ENCODE measurements at places on chromosomes 12 and 14.

GRCh38 chr12:5478081-5478706, 46.3 kb downstream of the NTF3 start:
- no peak for DNase-seq

DNA sequence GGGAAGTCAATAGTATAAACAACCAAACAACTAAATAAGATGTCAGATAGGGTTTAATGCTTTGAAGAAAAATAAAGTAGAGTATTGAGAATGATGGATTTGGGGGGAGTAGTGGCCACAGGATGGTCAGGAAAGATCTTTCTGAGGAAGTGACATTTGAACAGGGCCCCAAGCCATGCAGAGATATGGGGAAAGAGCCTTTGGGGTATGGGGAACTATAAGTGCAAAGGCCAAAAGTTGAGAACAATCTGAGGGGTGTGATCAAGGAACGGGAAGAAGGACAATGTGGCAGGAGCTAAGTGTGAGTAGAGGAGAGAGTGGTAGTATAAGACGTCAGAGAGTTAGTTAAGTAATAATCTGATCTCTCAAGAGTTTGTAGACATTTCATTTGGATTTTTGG, 1.3 kb downstream of the MRPS35 start:
- DNase-seq, result no peak

- no peak for DNase-seq
These were observed 21.3 kb upstream of the FAM234B start for GRCh38 chr12:13022851-13023271.

DNA sequence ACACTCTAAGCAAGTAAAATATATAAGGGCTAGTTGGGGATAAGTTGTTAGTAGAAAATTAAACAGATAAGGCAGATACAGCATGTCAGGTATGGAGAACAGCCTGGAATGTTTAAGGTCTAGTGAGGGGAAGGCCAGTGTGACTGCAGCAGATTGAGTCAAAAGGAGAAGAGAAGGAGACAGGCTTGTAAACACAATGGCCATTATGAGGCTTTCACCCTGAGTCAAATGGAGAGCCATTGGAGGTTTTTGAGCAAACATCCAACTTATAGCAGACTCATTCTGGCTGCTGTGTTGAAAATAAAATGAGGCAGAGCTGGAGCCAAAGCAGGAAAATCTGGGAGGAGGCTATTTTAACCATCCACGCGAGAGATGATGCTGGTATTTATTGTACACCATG, 142.0 kb downstream of the DUSP6 start:
- no peak for DNase-seq

DNA sequence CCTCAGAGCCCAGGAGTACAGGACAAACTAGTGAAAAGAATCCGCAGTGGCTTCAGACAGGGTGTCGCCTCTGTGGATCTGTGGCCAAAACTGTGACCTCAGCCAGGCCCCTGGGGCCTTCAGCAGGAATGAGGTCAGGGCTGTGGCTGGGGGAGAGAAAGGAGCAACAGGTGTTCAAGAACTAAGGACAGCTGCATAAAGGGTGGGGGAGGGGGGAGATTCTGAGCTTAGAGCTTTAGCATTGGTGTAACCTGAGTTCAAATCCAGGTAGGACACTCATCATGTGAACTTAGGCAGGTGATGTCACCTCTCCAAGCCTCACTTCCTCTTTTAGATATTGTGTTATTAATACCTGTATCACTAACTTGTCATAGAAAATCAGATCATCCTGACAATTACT, 40.9 kb upstream of the CORO1C start:
- no peak for DNase-seq

- peak; percentile 32 for DNase-seq
These were observed 78.2 kb upstream of the GTF2A1 start for GRCh38 chr14:81298911-81299310.

- DNase-seq, result no peak
These were observed 1.3 kb downstream of the STRAP start for GRCh38 chr12:15883536-15883935.

DNA sequence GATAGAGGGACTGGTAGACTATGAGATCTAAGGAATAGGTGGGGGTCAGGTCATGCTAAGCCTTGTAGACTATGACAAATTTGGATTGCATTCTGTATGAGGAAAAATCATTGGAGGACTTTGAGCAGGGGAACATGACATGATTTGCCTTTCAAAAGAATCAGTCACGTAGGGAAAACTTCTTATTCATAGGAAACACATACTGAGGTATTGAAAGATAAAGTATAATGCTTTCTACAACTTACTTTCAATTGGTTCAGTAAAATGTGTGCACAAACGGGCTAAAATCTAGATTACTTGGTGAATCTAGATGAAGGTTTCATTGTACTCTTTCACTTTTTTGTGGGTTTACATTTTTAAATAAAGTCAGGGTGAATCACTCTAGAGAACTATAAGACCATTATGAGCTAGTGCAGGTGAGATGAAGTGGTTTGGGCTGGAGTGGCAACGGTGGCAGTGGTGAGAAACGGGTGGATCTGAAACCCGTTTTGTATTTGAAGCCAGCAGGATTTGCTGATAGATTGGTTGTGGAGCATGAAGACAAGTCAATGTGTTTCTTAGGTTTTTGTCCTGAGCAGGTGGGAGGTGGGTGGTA, 6.7 kb downstream of the BBS10 start:
- no peak for DNase-seq

GRCh38 chr12:121089813-121090430, 42.8 kb upstream of the P2RX7 start:
- DNase-seq, result no peak

DNA sequence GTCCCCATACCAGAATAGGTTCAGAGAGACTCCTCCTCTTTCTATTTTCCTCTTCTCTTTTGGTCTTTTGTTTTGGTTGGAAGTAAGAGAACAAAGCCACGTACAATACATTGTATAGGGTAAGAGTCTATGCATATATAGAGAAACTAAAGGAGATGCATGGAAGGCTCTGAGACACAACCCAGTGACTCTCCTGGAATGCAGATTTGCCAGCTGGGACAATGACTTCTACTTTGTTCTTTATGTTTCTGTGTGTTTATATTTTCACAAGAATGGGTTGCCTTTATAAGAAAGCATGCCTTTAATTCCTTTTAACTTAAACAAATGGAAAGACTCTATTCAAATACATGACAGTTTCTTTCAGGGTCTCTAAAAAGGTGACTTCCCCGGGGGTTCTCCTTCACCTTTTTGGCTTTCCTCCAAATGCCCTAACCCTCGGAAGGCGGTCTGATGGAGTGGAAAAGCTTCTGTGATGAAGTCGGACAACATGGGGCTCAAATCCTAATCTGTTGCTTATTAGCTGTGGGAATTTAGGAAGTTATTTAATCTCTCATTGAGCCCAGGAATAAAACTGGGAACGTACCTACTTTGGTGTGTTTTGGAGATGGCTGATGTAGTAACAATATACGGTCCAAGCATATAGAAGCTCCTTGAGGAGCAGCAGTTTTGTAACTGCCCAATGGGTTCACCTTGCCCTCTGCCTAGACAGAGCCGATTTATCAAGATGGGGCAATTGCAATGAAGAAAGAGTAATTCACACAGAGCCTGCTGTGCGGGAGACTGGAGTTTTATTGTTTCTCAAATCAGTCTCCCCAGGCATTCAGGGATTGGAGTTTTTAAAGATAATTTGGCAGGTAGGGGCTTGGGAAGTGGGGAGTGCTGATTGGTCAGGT, 9.1 kb upstream of the SERPINA1 start:
- no peak for DNase-seq

- peak; percentile 73 for DNase-seq
These were observed 15.0 kb downstream of the GXYLT1 start for GRCh38 chr12:42129595-42130204.

GRCh38 chr12:116807546-116807945, 69.4 kb downstream of the RNFT2 start:
- DNase-seq, result no peak

GRCh38 chr12:40015345-40015744, 90.5 kb downstream of the SLC2A13 start:
- no peak for DNase-seq

DNA sequence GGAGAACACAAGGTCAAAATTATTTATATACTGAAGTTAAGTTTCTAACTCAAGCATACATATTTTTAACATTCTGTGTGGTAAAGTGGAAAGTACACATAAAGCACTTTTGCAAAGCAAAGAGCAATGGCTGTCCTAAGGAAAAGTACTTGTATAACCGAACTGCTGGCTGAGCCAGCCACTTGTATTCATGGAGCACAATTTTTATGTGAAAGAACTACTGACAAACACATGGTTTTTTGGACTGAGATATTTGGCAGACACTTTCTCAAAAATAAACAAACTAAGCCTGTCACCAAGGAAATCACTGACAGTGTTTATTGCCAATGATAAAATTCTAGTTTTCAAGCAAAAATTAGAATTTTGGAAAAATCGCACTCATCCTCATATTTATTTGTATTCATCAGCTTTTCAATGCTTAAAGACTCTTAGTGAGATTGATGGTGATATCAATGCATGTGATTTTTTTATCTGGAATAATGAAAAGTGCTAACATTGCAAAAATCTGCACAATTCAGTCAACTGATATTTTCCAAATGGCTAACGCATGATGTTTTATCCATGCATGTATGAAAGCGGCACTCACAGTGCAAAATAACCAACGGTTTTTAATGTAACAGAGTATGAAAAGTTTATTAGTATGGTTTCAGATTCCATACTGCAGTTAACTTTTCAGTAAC, 125.3 kb downstream of the IPO8 start:
- DNase-seq, result no peak

- no peak for DNase-seq
These were observed 23.6 kb downstream of the PYGL start for GRCh38 chr14:50920482-50921230.

- no peak for DNase-seq
These were observed 116.5 kb downstream of the DYRK2 start for GRCh38 chr12:67764946-67765619.

- DNase-seq, result no peak
These were observed 399.4 kb downstream of the C12orf75 start for GRCh38 chr12:105729926-105730325.

GRCh38 chr12:102753802-102754201, 163.2 kb downstream of the PAH start:
- no peak for DNase-seq

GRCh38 chr12:116619246-116619645, 60.1 kb downstream of the MAP1LC3B2 start:
- DNase-seq, result no peak

DNA sequence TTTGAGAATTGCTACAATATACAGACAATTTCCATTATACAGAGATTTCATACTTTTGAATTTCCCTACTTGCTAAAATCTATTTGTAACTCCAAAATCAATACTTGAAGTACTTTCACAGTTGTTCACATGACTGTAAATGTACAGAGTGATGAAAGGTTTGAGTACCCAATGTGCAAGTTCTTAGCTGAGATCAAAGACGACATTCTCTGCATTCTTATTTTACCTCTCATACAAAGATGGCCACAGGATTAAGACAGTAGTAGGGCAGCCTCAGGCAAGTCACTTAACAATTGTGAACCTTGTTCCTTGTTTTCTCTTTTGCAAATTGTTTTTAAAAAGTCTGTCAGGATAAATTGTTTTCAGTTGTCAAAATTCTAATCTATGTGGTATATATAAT, 255.9 kb upstream of the KITLG start:
- DNase-seq, result no peak

GRCh38 chr14:102445066-102445465, 64.5 kb downstream of the ANKRD9 start:
- DNase-seq, result no peak

DNA sequence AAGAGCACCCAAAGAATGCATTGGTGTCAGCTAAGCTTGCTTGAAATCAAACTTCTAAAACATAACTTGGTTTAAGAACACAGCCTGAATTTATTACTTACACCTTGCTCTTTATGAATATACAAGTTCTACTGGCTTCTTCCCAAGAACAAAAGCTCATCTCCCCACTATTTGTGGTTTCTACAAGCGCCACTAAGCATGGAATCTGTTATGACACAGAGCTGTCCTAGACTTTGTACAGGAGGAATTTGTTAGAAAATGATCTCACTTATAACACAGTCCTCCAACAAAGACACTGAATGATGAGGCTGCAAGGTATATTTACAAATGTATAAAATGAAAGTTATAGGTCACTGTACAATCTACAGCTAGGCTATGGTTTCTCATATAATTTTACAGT, 452.1 kb downstream of the BCAT1 start:
- no peak for DNase-seq

DNA sequence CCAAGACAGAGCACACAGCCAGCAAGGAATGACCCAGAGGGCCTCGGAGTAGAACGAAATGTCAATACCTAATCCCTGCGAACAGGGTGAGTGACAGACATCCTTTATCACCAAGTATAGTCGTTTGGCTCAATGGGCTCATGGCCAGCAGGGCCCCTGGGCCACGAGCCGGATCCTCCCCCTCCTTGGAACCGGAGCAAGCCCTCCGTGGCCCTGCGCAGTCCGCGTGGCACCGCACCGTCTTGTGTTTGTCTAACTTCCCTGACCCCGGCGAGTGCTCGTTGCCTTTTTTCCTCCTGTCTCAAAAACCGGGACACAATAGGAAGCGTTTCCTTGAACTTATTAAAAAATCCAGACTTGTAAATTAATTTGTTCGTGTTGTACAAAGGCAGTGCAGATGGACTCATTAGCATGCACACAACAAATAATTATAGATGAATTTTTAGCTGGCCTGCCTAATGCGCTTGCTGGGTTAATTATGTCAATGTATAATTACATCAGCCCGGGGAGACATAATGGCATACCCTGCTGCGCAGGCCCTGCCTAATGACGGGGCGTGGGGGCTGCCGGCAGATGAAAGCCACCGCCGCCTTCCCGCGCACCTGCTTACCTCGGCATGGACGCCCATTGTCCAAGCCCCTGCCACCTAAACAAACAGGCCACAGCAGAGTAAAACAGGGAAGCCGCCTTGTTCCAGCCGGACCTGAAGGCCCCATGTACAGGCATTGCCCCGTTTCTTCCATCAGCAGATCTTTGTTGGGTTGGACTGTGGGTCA, 81.6 kb downstream of the PHETA1 start:
- no peak for DNase-seq

DNA sequence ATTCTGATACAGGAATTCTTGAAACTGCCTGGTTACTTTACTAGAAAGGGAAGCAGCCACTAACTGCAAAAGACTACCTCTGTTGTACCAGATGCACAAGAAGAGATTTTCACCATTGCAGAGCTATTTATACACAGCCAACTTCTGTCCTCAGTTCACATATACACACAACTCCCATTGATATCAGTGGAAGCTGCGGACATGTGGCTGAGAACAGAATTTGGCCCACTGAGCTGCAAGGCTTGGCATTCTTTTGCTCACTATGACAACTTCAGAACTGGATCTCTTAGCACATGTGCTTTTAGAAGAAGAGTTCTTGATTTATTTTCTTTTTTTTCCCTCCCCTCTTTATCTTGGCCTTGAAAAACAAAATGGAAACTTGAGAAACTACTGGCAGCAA, 28.3 kb downstream of the PTPRO start:
- DNase-seq, result no peak

Measured in hematopoietic multipotent progenitor cell treated with erythropoietin and hydrocortisone succinate and interleukin-3 and kit ligand, for 8 days (in vitro differentiated cells).